Astrocyte (in vitro differentiated cells and primary cell): ENCODE measurements at places on chromosomes 6 and 20. TPM values are rescaled to one million over a fixed set of nuclear protein-coding genes. Genes with fewer than 3 reads are reported as not detected.
A peak's percentile ranks its signal among the peaks of the same experiment; 100 is the strongest.

Gene HDGFL1
- total RNA-seq: not detected in 2 replicates

Gene C20orf202
- not detected in 2 replicates for total RNA-seq

DNA sequence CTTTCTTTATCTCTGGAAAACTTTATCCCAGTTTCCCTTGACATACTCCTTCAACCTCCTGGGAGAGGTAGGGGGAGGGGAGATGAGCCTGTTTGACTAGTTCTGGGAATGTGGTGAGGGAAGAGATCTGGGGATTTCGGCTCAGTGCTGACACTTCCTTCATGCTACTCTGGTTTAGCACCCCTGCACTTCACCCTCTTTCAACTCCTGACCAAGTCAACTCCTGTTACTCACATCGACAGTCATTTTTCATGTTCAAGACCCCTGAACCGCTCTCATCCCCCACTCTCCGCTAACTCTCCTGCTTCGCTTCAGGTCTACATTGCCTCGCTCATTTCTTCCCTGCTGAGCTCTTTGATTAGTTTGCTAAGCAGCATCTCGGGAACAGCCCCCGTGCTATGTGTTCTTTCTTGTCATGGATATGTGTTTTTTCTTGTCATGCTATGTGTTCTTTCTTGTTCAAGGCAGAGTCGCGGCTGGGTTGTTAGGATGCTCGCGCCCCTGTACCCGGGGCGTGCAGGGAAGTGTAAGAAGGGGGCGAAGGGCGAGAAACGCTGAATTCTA is 16.6 kb upstream of the TRIM27 start:
- DNase-seq: peak; percentile 39

- DNase-seq: no peak
These were observed 183.3 kb upstream of the BTBD3 start for GRCh38 chr20:11734431-11734830.

DNA sequence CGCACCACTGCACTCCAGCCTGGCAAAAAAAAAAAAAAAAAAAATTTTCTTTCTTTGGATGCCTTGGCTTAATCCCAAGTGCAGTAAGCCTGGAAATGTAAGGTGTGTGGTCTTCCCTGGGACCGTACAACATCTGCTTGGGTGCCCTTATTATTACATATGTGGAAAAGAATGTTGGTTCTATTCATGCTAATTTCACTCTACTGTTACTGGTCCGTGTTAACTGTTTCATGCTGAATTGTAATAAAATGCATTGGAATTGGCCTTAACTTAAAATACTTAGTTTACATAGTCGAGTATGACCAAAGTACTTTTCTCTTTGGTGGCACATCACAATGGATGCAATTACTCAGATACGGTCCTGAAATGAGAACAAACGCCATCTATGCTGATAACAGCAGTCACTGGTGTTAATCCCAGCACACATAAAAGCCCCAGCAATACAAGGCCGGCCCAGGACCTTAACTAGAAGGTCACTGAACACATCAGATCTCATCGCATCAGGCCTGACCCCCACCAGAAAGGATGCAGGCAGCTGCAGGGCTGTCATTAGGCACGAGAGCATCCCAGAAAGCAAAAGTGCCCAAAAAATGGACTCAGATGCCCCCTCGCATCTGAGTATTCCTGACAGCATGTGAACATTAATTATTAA is 1.2 kb downstream of the SERPINB6 start:
- DNase-seq: peak; percentile 51

Gene MTFR2
- 1.3 and 1.8 TPM in 2 replicates for total RNA-seq

- no peak for DNase-seq
These were observed 297.7 kb upstream of the SASH1 start for GRCh38 chr6:148044921-148045320.

Gene PTK6
- total RNA-seq: 0.18 TPM in 1 of 2 replicates, not detected in the other

GRCh38 chr6:123904228-123904627 is 100.6 kb downstream of the NKAIN2 start:
- DNase-seq: no peak

GRCh38 chr6:157059781-157060180 is 263.5 kb downstream of the TMEM242 start:
- peak; percentile 44 for DNase-seq

Gene CDSN
- total RNA-seq: 0.22 and 0.27 TPM in 2 replicates

GRCh38 chr6:126764104-126764503 is 354.4 kb upstream of the RSPO3 start:
- DNase-seq: no peak

DNA sequence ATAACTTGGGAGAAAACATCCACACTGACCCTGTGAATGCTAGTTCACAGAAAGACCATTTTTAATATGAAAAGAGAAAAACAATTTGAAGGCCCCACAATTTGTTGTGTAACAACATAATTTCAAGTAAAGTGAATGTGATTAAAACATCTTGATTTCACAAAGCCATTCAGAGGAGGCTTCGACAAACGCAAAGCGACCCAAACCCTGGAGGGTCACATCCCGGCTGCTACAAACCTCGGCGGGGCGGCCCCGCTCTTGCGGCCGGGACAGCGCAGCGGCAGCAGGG is 14.0 kb downstream of the FOXC1 start:
- DNase-seq: no peak

DNA sequence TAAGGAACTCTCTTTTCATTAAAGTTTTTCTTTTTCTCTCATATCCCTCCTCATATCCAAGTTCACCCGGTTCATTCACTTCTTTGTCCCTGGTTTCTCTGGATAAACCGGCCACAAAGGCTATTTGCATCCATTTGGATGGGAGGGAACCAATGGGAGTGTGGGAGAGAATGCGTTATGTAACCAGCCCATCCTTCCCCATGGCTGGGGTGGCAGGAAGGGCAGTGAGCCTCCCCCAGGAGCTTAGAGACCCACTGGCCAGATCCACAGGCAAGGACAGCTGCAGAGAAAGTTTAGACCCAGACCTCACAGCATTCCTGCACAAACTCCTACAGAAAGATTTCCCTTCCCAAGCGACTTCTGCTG is 10.7 kb downstream of the CASS4 start:
- no peak for DNase-seq

DNA sequence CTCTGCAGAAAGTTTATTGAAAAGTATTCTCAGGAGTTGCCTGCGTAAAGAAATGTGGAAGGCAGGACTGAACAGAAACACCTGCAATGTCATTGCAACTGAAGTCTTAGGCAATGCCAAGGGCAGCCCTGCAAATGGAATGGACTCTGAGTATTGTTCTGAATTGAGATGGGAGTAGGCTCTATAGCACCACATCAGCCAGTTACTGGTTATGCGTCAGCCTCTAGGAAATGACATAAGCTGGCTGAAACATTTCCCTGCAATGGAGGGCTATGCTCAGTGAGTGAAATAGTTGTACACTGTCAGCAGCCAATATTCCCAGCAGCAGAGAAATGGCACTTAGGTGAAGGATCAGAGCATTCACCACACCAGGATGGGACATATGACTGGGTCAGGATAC is 13.8 kb upstream of the GJE1 start:
- DNase-seq: no peak

GRCh38 chr6:144304223-144304848 is 19.2 kb downstream of the UTRN start:
- no peak for DNase-seq

DNA sequence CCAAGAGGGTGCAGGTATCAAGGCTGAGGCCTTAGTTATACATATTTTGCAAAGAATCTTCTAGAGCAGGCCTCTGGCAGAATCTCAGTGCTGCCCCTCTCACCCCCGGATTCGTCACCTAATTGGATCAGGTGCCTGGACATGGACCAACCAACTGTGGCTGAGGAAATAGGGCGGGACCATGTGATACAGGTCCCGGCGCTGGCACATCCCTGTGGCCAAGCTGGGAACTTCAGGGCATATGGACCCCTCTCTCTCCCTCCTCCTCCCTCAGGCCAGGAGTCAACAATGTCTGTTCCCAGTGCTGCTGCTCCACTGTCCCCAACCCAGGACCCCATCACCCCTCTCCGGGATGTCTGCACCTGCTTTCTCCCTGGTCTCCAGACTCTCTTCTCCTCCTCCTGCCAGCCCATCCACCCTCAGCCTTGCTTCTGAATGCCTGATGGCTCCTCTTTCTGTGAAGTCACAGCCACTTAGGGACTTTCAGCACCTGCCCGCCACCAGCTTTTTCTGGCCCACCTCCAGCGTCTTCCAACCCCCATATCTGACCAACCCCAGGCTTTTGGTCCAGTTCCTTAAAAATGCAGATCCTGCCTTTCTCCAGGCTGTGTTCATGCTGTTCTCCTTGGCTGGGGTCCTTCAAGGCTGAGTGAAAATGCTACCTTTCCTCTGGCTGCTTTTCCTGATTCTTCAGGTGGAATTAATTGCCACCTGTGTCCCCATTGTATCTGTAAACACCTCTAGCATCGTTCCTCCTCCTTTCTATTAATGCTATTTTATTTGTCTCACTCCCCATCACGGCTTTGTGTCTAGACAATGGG is 19.0 kb upstream of the MLN start:
- no peak for DNase-seq

Gene TRIM40
- total RNA-seq: not detected in 2 replicates

- DNase-seq: no peak
These were observed 144.0 kb downstream of the CDC5L start for GRCh38 chr6:44531442-44532015.

DNA sequence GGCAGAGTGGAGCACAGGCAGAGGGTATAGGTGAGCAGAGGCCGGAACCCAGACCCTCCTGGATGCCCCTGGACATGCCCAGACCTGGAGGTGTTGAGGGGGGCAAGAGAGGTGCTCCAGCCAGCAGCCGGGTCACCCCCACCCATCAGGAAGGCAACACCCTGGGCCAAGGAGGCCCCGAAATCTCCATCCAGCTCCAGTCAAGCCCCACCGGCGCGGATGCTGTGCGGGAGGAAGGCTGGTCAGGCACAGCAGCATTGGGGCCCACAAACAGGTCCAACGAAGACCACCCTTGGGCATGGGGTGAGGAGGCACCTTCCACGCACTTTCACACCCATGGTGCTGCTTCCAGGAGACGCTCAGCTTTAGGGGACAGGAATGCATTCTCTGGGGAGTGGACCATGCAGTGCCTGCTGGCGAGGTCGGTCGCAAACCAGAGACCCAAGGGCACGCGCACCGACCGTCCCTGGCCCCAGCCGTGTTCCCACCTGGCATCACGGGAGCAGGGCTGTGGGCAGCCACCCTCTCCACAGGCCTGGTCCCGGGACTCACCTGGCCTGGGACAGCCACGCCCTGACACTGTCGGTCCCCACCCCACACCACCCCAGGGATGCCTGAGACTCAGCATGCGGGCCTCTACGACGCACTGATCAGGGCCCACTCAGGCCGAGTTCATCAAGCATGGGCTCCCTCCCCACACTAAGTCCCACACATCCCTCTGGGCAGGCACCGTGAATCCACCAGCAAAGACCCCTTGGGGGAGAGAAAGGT is 43.6 kb upstream of the ZBP1 start:
- DNase-seq: no peak

DNA sequence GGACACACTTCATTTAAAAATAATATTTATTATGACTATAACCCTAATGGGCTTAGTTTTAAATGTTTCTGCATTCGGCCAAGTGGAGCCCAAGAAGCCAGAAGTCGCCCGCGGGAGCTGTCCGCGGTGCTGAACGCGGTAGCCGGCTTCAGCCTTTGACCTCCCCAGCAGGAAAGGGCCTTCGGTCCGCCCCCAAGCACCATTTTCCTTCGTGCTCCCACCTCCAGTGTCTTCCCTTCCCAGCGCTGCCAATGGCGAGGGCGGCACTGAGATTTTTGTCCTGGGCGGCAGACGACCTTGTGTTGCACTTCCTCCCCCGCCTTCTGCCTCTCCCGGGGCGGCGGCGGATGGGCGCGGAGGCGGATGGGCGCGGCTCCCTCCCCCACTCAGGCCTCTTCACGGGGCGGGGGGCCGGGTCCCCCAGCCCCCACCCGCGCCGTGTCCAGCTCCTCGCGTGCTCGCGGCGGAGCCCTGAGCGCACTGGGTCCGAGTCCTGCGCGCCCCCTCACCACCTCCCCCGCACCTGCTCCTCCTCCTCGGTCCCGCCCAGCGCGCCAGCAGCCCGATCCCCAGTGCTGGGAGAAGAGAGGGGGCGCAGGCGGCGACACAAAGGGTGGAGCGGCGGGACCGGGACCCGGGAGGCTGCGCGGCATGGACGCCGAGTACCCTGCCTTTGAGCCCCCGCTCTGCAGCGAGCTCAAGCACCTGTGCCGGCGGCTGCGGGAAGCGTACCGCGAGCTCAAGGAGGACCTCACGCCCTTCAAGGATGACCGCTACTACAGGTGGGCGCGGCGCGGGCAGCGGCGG is 23.6 kb upstream of the TMEM181 start:
- DNase-seq: peak; percentile 47

DNA sequence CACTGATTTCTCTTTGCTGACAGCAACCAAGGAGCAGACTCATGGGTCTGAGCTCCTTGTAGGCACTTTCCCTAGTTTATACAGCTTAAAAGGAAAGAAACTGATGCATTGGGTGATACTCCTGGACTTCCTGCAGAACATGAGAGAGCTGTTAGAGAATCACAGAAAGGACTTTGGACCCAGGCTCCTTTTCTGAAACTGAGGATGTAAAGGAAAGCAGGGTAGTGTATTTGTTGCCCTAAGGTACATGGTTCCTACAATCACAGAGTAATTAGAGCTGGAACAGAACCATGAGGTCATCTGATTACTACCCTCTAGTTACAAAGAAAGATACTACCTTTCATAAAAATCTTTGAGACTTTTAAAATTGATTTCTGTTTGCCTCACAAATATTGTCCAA is 477.1 kb upstream of the SPTLC3 start:
- DNase-seq: no peak

Gene HLA-DMB
- 0.11 and 0.24 TPM in 2 replicates for total RNA-seq

Gene ACTL10
- total RNA-seq: 1.1 and 1.4 TPM in 2 replicates

GRCh38 chr6:29676981-29677601 is 3.9 kb downstream of the ZFP57 start:
- no peak for DNase-seq

- DNase-seq: no peak
These were observed 323.6 kb downstream of the CD83 start for GRCh38 chr6:14440940-14441781.

- DNase-seq: no peak
These were observed 58.5 kb upstream of the CCN6 start for GRCh38 chr6:111995404-111995803.

Gene NHLRC1
- 0.29 TPM in 1 of 2 replicates, not detected in the other for total RNA-seq

GRCh38 chr6:32840604-32841246 is 2.2 kb upstream of the TAP2 start:
- no peak for DNase-seq

DNA sequence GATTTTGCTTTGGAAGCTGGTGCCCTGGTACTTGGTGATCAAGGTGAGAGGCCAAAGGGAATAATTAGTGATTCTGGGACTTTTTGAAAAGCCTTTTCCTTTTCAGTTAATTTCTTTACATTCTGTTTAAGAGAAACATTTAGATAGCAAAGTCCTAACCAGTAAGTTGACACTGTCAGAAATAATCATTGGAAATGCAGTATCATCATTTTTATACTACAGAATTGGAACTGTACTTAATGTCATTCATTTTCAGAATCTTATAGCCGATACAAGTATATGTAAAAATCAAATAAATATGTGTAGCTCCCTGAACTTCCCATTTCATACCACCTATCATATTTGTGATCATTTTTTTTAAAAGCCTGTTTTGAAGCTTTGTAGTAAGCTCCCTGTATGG is 27.5 kb downstream of the MCM8 start:
- DNase-seq: no peak

GRCh38 chr20:37940858-37941257 is 37.9 kb downstream of the VSTM2L start:
- DNase-seq: no peak

Gene VIP
- total RNA-seq: 0.36 and 0.45 TPM in 2 replicates
